ENCODE measurements at places on chromosomes 11 and 22.
A peak's percentile ranks its signal among the peaks of the same experiment; 100 is the strongest.

GRCh38 chr22:49331223-49331815 lies 496.4 kb downstream of the BRD1 start:
- DNase-seq: no peak

DNA sequence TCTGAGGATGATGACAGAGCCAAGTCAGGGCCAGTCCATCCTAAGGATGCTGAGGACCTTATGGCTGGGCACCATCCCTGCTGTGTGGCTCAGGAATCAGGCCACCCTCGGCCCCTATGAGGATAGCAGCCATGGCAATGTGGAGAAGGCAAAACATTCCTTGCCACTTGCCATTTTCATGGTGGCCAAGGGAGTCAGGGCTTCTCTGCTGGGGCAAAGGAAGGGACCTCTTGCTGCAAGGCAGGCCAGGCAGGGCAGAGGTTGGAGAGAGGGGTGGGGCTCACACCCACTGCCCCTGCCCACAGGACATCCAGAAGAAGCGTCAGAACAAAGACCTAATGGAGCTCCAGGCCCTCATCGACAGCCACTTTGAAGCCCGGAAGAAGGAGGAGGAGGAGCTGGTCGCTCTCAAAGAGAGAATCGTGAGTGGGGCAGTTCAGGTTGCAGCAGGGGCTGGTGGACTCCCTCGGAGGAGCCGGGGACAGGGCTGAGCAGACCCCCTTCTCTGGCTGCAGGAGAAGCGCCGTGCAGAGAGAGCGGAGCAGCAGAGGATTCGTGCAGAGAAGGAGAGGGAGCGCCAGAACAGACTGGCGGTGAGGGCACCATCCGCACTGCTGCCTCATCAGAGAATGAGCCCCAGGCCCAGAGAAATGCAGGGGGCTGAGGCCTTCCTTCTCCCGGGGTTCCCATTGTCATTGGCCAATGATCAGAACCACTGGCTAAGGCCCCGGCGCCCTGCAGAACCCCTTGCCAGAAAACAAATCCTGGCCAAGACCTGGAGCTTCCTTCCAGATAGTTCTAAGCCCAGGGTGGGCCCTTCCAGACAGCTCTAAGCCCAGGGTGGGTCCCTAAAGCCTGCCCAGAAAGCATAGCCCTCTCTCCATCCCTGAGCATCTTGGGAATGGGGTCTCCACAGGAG lies 13.5 kb upstream of the MRPL23 start:
- no peak for DNase-seq

DNA sequence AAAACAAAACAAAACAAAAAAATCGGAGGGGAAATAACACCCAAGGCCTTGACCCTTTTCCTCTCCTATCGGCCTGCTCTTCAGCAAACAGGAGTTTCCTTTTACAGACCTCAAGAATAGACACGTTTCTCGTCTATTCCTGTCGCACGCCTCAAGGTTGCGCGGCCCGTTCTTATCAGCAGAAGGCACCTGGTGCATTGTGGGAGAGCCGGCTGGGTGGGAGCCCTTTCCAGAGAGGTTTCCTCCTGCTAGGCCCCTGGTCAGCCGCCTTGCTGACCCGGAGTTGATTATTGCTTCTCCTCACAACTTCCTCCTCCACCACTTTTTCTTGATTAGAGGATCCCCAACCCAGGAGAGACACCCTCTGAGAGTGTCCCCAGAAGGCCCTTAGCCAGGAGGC lies 497.3 kb downstream of the MIAT start:
- DNase-seq: no peak

DNA sequence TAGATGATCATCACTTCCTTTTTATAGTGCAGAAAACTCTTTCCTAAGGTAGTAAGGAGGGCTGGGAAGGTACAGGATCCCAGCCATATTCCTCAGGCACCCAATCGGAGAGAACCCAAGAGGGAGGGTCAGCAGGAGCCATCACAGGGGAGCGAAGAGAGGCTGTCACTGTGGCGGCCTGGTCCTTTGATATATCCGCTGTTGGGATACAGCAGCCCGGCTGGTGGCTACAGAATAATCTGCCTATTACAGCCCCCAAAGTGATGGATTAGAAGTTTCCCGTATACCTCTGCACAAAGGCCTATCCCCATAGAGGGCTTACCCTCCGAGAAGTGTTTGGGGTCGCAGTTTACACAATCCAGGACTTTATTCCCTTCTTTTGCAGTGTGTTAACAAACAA lies 48.5 kb downstream of the OR4D9 start:
- no peak for DNase-seq

- no peak for DNase-seq
These were observed 72.3 kb downstream of the PRMT3 start for GRCh38 chr11:20459865-20460264.

- no peak for DNase-seq
These were observed 261.2 kb downstream of the CADM1 start for GRCh38 chr11:115242982-115243381.

DNA sequence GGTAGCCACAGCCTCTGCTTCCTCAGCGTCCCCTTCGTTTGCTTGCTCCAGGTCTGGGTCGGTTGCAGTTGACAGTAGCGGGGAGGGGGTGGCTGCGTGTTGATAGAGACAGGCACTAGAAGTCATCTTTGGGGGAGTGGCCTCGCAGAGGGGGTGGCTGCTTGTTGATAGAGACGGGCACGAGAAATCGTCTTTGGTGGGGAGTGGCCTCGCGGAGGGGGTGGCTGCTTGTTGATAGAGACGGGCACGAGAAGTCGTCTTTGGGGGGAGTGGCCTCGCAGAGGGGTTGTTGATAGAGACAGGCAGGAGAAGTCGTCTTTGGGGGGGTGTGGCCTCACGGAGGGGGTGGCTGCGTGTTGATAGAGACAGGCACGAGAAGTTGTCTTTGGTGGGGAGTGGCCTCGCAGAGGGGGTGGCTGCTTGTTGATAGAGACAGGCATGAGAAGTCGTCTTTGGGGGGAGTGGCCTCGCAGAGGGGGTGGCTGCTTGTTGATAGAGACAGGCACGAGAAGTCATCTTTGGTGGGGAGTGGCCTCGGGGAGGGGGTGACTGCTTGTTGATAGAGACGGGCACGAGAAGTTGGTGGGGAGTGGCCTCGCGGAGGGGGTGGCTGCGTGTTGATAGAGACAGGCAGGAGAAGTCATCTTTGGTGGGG lies 328.3 kb downstream of the TBC1D22A start:
- no peak for DNase-seq

DNA sequence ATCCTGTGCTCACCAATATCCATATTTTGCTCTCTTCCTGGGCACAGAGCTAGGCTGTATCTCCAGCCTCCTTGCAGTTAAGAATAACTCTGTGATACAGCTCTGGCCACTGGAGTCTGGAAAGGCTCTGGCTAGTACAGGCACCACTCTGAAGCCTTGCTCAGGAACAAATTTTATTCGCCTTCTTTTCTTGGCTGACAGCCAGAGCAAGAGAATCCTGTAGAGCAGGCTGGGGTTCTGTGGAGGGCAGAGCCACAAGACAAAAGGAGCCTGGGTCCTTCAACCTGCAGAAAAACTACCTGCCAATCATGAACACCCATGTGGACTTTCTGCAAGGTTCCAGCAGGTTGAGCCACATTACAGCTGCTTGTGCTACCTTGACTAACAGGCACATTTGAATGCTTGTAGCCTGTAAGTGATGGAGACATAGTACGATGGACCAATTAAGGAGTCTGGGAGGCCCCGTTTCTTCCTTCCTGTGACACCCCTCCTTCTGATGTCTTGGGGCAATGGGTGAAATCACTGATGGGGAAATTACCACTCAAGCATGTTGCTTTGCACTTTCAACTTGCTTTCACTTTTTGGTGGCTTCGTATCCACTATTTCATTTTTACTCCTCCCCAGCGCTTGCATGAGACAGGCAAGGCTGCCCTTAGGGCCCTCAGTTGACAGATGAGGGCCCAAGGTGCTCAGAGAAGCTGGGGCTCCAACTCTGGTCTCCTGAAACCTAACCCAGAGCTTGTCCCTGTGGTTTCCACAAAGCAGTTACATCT lies 267.2 kb upstream of the SYN3 start:
- no peak for DNase-seq

DNA sequence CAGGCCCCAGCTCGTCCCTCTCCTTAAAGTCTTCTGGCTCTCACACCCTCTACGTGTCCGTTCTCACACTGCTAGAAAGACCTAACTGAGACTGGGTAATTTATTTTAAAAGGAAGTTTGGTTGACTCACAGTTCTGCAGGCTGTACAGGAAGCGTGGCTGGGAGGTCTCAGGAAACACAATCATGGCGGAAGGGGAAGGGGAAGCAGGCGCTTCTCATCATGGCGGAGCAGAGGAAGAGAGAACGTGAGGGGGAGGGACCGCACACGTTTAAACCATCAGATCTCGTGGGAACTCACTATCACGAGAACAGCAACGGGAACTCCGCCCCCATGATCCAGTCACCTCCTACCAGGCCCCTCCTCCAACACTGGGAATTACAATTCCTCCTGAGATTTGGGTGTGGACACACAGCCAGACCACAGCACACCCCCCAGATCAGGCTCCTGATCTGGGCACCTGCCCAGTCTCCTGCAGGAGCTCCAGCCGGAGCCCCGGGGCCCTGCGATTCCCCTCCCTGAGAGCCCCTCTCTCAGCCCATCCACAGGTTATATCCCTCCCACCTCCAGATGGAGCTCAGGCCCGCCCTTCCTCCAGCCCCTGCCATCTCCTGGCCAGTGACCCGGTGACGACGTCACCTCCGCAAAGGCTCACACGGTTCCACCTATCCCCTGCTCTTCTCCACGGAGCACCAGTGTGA lies 170.2 kb downstream of the BRD1 start:
- DNase-seq: peak; percentile 48

DNA sequence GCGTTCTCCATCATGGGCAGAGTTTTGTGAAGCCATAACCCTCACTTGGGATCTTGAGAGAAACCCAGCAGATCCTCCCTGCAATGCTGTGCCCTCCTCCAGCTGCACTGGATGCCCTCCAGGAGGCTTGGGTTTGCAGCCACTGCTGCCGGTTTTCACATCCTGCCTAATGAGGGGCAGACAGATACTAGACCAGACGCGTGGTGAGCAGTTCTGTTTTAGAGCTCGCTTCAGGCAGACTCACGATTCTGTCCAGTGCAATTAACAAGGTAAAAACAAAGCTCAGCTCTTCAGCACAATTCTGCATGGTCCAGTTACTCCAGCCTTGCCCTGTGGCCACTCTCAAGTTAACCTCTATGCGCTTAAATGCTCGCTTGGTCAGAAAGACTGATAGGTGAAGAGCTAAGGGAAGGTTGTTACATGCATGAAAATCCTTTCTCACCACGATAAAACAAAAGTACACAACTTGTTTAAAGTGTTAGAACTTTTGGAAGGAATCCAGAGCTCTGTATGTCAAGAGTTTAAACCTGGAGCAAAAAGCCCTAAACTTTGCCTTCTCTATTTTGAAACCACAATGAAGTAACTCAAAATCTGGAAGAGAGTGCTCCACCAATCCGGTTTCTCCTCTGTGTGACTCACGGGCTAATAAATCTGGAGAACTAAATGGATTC lies 292.3 kb upstream of the FAT3 start:
- DNase-seq: no peak

- no peak for DNase-seq
These were observed 83.4 kb downstream of the CEP164 start for GRCh38 chr11:117410861-117411710.

DNA sequence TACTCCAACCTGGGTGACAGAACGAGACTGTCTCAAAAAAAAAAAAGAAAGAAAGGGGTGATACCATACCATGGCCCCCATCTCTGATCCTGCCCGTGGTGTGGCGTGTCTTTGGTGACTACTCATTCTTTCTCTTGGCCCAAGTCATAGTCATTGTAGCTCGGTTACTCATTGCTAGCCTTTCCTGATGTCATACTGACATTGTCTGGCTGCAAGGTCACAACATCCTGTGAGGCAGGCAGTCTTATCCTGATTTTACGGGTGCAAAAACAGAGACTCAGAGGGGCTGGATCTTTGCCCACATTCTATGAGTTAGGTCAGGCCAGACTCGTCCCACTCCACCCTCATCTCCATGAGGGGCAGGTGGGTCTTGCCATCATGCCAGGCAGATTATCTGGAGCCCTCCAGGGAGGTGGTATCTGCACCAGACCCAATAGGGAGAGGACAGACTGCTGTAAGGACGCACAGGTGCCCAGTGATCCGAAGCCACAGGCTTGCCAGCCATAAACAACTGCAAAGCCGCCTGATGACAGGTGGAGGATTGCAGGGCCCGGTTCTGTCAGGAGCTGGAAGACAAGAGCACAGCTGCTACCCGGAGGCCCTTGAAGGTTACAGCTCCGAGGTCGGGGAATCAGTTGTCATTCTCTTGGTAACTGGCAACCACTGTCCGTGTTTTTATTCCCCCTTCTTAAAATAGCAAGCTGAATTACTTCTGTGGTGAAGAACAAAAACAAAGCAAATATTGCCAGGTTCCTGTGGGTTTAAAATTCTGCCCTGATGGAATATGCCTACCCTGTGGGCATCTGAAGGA lies 13.8 kb downstream of the TOM1 start:
- peak; percentile 84 for DNase-seq

- DNase-seq: no peak
These were observed 2.4 kb upstream of the DENND6B start for GRCh38 chr22:50329236-50329635.

DNA sequence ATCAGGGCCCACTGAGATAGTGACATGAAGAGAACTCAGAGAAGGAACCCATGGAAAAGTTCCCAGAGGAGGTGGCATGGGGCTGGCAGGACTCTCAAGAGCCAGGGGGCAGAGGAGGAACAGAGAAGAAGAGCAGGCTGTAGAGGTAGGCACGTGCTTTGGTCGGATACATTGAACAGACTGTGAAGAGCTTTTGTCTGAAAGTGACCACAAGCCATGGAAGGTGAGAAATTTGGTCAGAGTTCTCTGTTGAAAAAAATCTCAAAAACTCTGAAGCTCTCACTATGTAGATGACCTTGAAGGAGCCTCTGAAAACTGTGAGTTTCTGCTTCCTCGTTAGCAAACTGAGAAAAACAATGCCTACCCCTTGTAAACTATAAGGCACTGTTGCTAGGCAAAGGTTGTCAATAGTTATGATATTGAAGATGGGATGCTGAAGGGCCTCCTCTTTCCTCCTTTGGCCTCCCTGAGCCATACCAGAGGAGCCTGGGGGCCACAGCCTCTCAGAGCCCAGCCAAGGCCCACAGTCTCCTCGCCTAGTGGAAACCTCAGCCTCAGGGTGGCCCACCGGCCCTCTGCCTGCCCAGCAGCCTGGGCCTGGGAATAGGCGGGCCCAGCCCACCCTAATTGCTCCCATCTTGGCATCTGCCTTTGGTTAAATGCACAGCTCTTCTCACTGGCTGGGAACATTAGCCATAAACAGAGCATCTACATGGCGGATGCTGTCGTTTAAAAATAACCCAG lies 415.7 kb downstream of the SOX6 start:
- DNase-seq: no peak

DNA sequence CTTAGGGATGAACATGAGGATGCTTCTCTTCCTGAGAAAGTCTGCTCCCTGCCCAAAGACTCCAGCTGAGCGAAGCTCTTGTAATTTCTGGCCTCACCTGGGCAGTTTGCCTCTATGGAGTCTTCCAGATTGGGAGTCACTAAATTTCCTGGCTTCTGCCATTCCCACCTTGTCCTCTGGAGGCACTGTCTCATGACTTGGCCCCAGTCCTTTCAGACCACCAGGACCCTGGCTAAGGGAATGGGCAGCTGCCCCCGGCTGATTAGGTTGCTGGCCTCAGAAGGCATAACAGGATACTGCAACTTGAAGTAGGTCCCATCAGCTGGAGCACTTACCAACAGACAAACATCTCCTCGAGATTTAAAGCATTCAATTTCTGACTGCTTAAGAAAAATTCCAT lies 128.1 kb upstream of the SPON1 start:
- DNase-seq: no peak

GRCh38 chr11:7515447-7515886 lies 1.7 kb downstream of the PPFIBP2 start:
- DNase-seq: no peak

All from right hindlimb (tissue), 1 donor.